Ammon's horn (tissue), 1 donor: ENCODE measurements at places on chromosomes 16 and 17.

GRCh38 chr16:72201387-72201786 lies 29.4 kb upstream of the PMFBP1 start:
- no peak for DNase-seq

GRCh38 chr17:13952009-13952750 lies 117.1 kb upstream of the COX10 start:
- no peak for DNase-seq

GRCh38 chr17:20975566-20975965 lies 67.2 kb downstream of the USP22 start:
- DNase-seq: no peak

DNA sequence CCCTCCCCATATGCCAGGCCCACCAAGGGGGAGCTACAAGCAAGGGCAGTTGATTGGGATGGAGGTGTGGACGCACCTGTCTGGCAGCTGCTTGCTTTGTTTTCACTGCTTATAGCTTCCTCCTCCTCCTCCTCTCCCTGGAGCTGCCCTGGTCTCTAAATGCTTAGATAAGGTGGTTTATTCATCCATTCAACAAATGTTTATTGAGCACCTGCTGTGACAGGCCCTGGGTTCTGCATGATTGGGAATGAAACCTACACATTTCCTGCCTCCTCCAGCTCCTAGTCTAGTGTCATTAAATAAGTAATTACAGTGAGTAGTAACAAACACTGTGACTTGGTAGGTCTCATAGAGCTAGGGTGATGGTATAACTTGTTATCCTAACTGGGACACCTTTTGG lies 17.4 kb upstream of the MAP3K14 start:
- DNase-seq: no peak

GRCh38 chr16:88976366-88977017 lies 515 bp downstream of the CBFA2T3 start:
- DNase-seq: no peak

DNA sequence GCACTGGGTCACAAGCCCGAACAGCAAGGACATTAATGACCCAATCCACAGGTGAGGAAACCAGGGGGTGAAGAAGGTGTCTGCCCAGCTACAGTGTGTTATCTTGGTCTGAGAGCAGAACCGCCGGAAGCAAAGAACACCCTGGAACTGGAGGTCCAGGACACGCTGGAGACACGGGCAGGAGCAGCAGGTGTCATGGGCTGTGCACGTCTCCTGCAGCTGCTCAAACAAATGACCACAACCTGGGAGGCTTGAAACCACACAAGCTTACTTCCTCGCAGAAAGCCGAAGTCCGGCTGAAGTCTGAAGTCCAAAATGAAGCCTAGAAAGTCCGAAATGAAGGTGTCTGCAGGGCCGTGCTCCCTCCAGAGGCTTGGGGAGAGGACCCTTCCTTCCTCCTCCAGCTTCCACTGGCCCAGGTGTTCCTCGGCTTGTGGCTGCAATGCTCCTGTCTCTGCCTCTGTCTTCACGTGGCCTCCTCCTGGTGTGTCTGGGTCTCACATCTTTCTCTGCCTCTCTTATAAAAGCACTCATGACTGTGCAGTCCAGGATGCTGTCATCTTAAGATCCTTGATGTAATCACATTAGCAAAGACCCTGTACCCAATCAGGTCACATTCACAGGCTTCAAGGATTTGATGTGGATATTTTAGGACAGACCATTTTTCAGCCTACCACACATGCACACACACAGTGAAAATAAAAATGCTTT lies 351.2 kb downstream of the C16orf95 start:
- no peak for DNase-seq

GRCh38 chr16:12060751-12061150 lies 84.2 kb downstream of the SNX29 start:
- DNase-seq: no peak

DNA sequence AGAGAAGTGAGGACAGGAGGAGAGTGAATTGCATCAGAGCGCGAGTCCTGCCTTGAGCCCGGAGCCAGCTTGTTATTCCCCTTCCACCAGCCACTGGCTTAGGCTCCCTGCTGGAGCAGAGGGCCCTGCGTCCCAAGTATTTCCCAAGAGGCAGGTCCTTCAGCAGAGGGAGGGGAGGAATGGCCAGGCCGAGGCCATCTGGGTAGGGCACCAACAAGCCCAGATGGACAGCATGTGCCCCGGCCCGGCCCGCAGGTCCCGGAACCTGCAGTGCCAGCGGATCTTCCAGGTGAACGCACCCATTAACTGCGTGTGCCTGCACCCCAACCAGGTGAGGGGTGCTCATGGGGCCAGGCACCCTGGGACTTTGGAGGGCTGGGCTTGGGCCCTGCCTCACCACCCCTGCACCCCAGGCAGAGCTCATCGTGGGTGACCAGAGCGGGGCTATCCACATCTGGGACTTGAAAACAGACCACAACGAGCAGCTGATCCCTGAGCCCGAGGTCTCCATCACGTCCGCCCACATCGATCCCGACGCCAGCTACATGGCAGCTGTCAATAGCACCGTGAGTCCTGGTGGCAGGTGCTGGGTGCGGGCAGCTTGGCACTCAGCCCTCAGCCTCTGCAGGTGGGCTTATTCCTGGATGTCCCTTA lies 1.7 kb downstream of the MLST8 start:
- no peak for DNase-seq

GRCh38 chr16:80480664-80481063 lies 60.1 kb upstream of the DYNLRB2 start:
- DNase-seq: no peak

- DNase-seq: peak; percentile 39
Observed at GRCh38 chr16:82987767-82988166, 361.0 kb downstream of the CDH13 start.
